ENCODE measurements at places on chromosomes 12 and 14.

GRCh38 chr14:53620317-53620716 is 336.3 kb downstream of the BMP4 start:
- no peak for DNase-seq

- DNase-seq: peak; percentile 37
Measured at GRCh38 chr14:95901054-95901453, 24.4 kb downstream of the TUNAR start.

- DNase-seq: no peak
Measured at GRCh38 chr14:22801716-22802115, 13.5 kb downstream of the SLC7A7 start.

GRCh38 chr14:27863166-27863565 is 903.4 kb upstream of the FOXG1 start:
- no peak for DNase-seq

DNA sequence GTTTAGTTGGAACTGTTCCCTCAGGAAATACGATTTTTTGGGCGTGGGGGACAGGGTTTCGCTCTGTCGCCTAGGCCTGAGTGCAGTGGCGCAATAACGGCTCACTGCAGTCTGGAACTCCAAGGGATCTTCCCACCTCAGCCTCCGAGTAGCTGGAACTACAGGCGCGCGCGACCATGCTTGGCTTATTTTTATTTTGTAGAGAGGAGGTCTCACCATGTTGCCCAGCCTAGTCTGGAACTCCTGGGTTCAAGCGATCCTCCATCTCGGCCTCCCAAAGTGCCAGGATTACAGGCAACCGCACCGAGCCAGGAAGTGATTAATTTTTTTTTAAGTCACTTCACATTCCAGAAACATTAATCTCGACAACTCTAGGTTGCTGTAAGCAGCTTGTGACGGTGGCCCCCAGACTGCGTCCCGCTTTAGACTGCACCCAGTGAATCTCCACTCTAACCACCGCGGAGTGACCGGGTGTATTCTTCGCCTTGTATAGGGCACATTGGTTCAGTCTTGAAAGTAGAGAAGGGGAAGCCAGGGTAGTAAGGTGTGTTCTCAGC is 830 bp upstream of the MIS18BP1 start:
- peak; percentile 48 for DNase-seq

GRCh38 chr14:95468448-95469133 is 47.9 kb downstream of the SYNE3 start:
- no peak for DNase-seq

GRCh38 chr12:41507286-41507685 is 319.2 kb downstream of the PDZRN4 start:
- no peak for DNase-seq

GRCh38 chr12:46384451-46385309 is 12.1 kb upstream of the SLC38A2 start:
- no peak for DNase-seq

DNA sequence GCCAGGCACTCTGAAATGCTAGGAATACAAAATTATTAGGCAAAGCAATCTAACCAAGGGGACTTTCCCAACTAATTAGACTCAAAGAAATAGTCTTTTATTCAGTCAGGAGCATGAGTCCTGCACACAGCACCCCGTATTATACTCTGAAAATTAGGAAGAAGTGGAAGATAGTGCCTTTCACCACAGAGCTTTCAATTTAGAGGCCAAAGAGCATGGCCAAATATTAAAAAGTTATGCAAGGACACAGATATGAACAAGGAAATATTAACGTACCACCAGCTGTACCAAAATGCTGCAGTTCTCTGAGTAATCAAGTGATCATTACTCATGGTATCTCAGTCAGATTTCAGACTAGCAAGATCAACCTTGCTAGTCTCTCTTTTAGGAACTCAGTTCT is 22.6 kb upstream of the MDM2 start:
- peak; percentile 55 for DNase-seq

DNA sequence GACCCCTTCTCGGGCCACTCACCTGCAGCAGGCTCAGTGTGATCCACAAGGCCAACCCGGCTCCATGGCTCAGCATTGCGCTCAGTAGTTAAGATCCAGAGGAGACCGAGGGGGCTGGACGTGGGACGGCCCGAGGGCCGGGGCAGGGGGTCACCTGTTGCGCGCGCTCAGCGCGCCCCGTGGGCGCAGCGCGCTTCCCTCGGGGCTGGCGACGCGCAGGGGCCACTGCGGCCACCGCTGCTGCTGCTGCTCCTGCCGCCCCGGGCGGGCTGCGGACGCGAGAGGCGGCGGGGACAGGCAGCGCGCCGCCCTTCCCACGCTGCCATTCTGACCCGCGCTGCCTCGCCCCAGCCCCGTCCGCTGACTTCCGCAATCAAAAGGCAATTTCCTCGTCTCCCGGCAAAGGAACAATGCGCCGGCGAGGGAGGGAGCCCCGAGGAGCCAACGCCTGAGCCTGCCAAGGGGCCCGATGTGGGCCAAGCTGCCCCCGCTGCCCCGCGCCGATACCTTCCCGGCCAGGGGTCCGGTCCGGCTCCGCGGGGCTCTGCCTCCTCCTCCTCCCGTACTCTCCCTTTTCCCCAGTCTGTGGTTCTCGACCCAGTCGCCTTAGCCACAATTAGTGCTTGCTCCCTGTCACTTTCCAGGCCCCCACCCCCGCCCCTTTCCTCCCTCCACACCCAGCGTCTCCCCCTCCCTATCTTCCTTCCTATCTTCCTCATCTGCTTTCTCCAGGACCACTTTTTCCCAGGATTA is 27.3 kb downstream of the PTPRB start:
- peak; percentile 11 for DNase-seq

GRCh38 chr14:33254861-33255395 is 316.2 kb downstream of the NPAS3 start:
- no peak for DNase-seq

DNA sequence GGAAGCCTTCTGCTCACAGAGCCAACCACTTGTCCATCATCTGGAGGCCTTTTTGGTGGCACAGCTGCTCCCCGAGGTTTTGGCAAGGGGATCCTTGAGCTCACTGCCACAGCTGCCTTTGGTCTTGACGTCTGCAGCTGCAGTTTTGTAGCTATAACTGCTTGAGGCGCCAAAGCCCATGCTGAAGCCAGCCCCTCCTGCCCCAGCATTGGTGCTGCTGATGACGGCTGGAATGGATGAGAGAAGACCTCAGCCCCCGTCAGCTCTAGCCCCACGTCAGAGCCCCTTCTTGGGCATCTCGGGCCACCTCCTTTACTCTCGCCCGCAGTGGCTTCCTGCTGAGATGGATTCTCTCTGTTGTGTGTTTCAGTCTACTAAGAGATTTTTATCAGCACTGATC is 12.3 kb upstream of the KRT74 start:
- DNase-seq: no peak

DNA sequence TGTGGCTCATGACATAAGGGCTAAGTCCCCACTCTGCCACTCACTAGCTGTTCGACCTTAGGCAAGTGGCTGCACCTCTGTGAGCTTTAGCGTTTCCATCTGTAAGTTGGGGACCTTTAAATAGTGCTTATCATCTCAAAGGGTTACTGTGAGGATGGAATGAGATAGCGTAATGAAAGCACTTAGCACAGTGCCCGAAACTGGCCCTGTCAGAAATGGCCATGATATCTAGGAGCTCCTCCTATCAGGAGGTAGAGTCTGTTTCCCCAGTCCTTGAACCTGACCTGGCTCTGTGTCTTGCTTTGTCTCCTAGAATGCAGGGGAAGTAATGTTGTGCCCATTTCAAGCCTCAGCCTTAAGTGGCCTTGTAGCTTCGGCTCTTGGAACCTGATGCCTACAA is 211.0 kb downstream of the RBM19 start:
- no peak for DNase-seq

DNA sequence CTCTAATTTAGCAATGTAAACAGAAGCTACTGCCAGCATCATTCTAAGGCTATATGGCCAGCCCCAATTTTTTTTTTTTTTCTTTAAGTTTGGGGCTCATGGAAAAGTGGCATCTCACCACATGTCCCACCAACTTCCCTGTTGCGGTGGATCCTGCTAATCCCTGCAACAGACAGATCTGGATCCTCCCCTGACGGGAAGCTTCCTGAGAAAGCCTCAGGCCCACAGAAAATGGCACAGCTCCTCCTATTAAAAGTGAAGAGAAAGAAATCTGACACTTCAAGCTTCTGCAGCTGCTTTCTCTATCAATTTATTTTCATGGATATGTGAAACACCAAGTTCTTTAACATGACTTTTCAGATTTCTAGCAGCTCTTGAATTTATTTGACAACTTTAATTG is 433.8 kb upstream of the DCN start:
- no peak for DNase-seq

- peak; percentile 64 for DNase-seq
Measured at GRCh38 chr12:29147731-29148595, 1.1 kb upstream of the FAR2 start.

DNA sequence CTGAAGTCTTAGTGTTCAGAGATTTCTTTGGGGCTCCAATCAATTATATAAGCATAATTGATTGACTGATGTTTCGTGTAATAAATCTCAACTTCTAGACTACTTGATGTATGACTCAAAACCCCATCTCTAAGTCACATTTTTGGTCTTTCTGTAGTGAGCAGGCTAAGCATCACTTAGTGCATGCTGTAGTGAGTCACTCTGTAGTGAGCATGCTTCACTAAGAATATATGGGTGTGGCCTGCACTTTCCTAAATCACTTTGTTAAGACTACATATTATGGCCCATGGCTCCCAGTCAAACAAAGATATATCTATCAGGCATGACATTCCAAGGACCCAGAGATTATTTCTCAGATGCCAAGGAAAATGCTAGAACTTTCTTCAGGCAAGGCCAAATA is 909.4 kb upstream of the LRFN5 start:
- DNase-seq: peak; percentile 10

DNA sequence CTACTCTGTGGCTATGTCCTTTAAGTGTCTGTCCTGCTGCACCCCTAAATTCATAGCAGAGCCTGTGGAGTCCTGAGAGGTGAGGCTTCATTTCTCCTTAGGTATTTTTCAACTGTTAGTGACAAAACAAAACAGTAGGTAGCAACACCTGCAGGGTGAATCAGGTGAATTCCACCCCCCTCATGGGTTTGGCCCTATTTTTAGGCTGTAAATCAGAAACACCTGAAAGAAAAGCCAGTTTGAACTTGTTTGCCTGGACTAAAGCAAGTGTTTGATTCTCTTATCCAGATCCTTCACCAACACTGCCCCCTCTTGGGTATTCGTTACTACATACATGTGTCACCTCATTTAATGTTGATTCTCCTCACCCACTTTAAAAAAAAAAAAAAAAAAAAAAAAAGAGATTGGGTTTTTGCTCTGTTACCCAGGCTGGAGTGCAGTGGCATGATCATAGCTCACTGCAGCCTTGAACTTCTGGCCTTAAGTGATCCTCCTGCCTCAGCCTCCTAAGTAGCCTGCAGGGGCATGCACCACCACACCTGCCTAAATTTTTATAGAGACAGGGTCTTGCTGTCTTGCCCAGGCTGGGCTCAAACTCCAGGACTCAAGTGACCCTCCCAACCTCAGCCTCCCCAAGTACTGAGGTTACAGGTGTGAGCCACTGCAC is 10.3 kb downstream of the TBPL2 start:
- DNase-seq: peak; percentile 87

DNA sequence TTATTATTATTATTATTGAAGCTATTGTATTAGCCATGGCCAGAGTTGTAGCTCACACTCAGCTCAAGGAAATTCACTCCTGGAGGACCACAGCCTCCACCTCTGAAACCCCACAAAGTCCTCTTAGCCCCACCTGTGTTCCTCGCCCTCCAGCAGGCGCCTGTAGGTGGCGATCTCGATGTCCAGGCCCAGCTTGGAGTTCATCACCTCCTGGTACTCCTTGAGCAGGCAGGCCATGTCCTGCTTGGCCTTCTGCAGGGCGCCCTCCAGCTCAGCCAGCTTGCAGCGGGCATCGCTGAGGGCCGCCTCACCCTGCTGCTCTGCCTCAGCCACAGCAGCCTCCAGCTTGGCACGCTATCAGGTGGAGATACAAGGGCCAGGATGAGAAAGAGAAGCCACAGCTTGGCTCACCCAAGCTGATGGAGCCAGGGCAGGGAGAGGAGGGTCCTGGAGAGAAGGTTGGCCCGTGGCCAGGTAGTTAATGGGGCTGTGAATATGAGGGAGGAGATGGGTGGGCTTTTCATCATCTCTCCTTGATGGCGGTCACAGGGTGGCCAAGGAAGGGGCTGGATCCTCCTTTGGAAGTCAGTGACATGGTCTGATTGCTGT is 5.1 kb downstream of the KRT85 start:
- no peak for DNase-seq

- peak; percentile 49 for DNase-seq
Measured at GRCh38 chr12:85466890-85467289, 186.9 kb downstream of the ALX1 start.

- DNase-seq: peak; percentile 48
Measured at GRCh38 chr14:73896521-73896920, 9.9 kb downstream of the ZNF410 start.
